ENCODE measurements at places on chromosomes 12 and 14.

GRCh38 chr12:110286623-110287022, 5.6 kb downstream of the ATP2A2 start:
- DNase-seq = no peak

- no peak for DNase-seq
Measured at GRCh38 chr12:21647179-21647578, 10.5 kb downstream of the LDHB start.

DNA sequence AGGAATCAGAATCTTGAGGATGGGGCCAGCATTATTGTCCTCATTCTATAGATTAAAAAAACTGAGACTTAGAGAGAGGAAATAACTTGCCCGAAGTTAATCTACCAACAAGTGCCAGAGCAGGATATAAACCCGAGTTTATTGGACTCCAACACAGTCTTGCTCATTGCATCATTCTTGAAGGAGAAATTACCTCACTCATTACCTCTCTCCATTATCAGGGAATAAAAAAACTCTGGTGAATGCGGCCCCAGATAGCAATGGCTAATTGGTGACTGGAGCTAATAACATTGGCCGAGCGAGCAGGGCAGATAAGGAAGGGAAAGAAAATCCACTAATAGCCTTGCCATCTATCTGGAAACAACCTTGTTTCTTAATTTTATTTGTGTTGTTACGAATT, 24.7 kb upstream of the TMED10 start:
- DNase-seq = no peak

DNA sequence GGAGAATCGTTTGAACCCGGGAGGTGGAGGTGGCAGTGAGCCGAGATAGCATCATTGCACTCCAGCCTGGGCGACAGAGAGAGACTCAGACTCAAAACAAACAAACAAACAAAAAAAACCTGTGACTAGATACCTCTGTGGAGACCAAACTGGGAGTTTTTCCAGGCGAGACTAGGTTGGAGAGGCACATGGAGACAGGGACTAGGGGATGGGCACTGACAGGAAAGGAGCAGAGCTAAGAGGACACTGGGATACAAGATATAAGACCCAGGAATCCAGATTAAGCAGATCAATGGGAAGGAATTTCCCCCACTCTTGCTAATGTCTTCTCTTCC, 4.7 kb upstream of the ITGA5 start:
- no peak for DNase-seq

DNA sequence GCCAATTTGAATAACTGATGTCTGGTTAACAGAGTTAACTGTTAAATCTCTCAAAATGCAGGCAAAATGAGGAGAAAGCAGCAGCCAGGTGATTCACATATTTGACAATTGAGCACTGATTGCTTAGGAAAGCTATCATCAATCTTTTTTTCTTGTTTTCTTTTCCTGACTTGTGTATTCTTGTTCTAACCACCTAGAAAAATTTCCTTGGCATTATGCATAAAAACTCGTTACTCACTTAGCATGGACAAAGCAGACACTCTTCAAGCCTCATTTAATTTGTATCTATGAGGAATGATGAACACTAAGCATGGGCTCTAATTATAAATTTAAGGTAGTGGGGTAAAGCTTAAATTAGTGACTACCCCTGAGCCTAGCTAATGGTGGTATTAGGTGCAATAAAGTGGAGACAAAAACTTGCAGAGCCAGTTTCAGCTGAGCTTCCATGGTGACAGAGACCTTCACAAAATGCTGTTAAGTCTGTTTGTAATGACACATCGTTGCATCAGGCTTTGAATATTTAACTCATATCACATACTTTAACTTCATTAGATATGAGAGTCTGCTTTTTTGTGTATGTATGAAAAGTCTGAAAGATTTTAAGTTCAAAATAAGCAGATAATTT, 52.0 kb downstream of the RASSF9 start:
- no peak for DNase-seq

- DNase-seq = no peak
Measured at GRCh38 chr12:10154145-10154496, 17.8 kb downstream of the OLR1 start.

DNA sequence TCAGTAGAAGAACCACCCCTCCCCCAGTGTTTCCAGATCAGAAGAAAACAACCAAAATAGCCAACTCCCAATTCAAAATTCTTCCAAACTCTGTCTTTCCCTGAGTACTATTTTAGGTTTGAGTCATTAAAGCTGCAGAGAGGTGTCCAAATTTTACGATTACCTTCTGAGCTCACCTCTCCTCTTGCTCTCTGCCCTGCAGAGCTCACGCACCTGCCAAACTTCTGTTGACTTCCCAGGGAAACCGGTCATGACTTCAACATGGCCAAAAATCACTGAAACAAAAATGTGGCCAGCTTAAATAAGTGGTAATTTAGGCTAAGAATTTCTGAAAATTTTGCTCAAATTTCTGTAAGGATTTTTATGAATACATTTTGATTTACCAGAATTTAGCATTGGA, 70.9 kb upstream of the OTX2 start:
- no peak for DNase-seq

GRCh38 chr12:47903151-47903611, 1.6 kb downstream of the VDR start:
- no peak for DNase-seq

DNA sequence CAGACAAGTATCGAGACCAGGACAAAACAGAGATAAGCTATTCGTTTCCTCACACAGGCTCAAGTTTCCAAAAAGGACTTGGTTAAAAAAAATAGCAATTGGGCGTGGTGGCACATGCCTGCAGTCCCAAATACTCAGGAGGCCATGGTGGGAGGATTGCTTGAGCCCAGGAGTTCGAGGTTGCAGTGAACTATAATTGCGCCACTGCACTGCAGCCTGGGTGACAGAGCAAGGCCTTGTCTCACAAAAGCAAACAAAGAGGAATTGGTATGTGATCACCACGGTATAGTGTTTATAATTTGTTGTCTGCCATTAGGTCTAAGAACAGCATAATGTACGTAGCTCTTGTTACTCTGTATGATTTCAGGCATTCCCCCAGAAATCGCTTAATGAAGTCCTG, 175.3 kb downstream of the DERA start:
- DNase-seq = no peak

- DNase-seq = no peak
Measured at GRCh38 chr12:99393763-99394162, 253.8 kb upstream of the GARIN6 start.

GRCh38 chr12:89824822-89825221, 116.2 kb upstream of the ATP2B1 start:
- DNase-seq = no peak

GRCh38 chr12:123816896-123817537, 54.9 kb downstream of the DNAH10 start:
- DNase-seq = no peak

DNA sequence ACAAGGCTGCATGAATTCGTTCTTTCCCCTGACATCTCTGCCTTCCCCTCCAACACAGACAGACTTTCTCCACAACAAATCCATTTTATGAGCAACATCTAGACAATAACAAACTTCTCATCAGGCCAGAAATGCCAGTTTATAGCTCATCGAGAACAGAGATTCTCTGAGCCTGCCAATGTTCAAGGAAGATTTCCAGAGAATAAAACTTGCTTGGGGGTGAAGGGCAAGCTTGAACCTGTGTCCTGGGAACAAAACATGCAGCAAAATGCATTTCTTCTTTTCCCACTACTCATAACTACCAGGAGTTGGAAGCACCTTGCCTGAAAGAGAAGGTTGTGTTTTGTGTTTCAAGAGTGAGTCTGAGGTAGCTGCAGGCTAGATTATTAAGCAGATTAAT, 6.8 kb downstream of the MAP1LC3B2 start:
- DNase-seq = no peak

DNA sequence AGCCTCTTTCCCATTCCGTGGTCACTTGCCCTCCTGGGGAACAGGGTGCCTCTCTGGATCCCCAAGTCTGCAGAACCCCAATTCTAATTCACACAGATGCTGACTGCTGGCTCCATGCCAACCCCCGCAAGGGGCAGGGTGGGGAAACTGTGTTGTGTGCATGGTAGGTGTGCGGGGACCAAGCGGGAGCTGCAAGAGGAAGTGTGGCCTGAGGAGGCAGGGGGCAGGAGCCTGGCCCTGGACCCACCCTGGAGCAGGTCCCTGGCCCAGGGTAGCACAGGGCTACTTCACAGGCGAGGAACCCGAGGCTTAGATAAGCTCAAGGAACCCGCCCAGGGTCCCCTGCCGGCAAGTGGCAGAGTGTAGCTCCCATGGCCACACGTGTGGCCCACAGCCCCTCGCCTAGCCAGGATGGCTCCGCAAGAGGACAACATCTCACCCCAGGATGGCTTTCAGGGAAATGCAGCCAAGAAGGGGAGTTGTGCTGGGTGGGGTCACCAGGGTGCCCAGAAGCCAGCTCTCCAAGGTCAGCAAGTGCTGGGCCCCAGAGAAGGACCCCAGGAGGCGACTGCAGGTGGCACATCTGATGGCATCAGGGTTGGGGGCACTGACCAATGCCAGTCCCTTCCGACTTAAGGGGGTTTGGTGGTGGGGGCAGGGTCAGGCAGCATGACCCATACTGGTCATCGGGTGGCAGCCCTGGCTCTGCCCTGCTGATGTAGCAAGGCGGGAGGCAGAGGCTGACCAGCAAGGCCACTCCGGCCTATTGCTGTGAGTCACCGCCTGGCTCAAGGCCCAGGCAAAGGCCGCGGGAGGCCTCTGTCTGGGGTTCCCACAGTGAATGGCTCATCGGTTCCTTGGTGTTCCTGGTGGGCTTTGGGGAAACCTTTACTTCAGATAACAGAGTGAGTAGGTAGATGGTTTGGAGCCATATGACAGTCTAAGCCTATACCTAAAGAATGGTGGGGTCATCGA, 37.3 kb upstream of the EML1 start:
- DNase-seq = no peak

DNA sequence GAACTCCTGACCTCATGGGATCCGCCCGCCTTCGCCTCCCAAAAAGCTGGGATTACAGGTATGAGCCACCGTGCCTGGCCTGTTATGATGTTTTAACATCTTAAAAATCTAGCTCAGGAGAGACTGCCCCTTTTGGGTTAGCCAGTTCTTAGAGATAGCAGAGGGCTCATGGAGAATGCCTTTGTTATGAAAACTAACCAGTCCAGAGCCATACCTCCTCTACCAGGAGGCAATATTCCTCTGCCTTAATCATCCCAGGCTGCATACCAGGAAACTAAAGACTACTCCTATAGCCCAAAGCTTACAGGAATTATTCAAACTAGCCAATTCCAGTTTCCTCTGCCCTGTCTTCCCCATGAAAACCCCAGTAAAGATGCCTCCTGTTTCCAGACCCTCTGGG, 96.0 kb upstream of the MDM1 start:
- DNase-seq = no peak

GRCh38 chr12:8493084-8493483, 20.2 kb upstream of the CLEC4D start:
- no peak for DNase-seq

DNA sequence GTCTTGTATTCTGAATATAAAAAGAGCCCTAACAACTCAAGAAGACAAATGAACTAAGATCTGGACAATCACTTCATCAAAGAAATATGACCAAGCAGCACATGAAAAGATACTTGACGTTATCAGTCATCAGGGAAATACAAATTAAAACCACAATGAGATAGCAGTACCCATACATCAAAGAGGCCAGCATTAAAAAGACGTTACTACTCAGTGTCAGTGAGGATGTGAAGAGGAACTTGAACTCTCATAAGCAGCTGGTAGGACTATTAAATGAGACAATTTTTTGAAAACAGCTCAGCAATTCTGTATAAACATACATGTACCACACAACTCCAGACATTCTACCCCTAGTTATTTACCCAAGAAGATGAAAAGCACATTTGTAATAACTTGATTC, 55.9 kb downstream of the FERMT2 start:
- DNase-seq = no peak

GRCh38 chr14:74429221-74429691, 3.2 kb upstream of the SYNDIG1L start:
- no peak for DNase-seq

DNA sequence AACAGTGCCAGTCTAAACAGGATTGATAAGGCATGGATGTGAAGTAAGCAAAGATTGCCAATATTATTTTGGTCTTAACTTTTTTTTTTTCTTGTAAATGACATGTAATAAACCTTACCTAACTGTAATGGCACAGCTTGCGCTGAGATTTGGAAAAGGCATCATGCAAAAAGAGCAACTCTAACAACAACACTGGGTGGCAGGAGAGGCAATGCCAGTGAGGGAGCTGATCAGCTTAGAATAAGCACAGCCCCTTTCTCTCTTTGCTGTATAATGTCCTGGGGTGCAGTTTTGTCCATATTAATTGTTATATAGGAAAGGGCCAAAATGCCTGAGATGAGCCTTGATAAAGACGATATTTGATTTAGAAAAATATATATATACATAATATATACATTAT, 1589.7 kb upstream of the FLRT2 start:
- no peak for DNase-seq

DNA sequence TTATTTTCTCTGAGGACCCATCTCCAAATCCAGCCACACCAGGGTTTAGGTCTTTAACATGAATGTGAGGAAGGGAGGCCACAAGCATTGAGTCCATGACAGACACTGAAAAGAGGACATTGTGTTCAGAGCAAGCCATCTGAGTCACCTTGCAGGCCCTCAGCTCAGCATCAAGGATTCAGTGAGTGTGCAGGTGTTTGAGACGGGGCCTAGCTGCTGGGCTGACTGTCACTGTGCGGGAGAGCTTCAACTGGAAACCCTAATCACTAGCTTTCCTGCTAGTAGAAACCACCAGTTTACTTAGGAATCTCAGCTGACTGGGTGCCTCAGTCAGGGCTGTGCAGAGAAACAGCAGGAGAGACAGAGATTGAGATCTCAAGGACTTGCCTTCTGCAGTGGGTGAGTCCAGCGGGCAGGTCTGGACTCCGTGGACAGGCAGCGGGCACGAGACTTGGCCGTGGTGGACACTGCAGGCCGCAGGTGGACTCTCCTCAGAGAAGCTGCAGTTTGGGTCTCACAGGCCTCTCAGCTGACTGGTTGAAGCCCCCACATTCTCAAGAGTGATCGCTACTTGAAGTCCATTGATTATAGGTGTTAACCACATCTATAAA, 86.1 kb upstream of the DYNC1H1 start:
- no peak for DNase-seq

DNA sequence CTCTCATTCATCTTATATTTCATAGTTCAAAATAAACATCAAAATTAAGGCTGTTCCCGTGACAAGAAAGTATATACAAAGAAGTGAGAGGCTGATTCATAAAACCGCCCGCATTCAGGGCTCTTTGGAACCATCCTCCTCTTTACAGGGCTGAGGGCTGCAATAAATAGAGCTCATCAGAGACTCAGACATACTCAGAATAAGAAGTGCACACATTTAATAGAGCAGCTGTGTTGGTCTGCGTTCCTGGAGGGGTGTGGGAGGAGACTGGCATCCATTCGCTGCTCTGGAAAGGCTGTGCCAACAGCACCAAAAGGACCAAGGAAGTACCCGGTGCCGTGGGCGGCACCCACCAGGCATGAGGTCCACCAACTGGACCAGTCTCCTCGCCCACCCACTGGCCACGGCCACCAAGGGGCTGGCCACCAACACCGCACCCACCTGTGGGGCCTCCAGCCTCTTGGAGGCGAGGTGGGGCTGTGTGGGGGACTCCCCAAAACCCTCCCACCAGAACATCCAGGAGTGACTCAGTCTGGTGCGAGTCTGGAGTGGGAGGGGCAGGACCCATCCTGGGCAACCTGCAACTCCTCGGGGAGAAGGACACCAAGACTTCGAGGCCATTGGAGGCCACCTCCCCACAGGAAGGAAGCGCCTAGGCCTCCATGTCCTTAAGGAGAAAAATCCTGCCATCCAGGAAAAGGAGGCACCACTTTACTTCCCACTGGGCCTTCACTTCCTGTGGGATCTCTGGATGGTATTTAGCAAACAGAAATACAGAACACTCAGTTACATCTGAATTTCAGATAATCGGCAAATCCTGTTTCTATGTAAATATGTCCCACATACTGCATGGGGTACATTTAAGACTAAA, 32.7 kb downstream of the VCPKMT start:
- DNase-seq = no peak

All from HuH-7 (cell line).